ENCODE measurements at places on chromosomes 1 and 21. TPM values are rescaled to one million over a fixed set of nuclear protein-coding genes. Genes with fewer than 3 reads are reported as not detected.

Gene LRRC71
- total RNA-seq: not detected

Gene CCDC30
- 2.3 TPM for total RNA-seq

Gene MEX3A
- total RNA-seq: 0.48 TPM

Gene TBX15
- not detected for total RNA-seq
